Lung (tissue), 17 donors: ENCODE measurements at places on chromosomes 16 and 17. TPM values are rescaled to one million over a fixed set of nuclear protein-coding genes. Genes with fewer than 3 reads are reported as not detected.

Gene EFCAB13
- 21.4 TPM for total RNA-seq

Gene KRTAP2-3
- not detected for total RNA-seq

Gene UNC119
- 34.2 TPM for total RNA-seq

Gene RRAD
- total RNA-seq: 36.0 TPM

Gene CFAP97D1
- 0.06 TPM for total RNA-seq

Gene GUCY2D
- 1.8 TPM for total RNA-seq

Gene MSRB1
- total RNA-seq: 52.1 TPM

Gene TNP2
- not detected for total RNA-seq

GRCh38 chr16:15052747-15053476 lies 3.0 kb downstream of the NTAN1 start:
- peaks cover 13% of the 10 kb centered on the region for H3K4me1 ChIP-seq
- no peak overlapping the region for H3K27ac ChIP-seq
- H3K27me3 ChIP-seq: no peaks in the 10 kb centered on the region
- DNase-seq: no peak
- no peaks in the 10 kb centered on the region for H3K36me3 ChIP-seq

DNA sequence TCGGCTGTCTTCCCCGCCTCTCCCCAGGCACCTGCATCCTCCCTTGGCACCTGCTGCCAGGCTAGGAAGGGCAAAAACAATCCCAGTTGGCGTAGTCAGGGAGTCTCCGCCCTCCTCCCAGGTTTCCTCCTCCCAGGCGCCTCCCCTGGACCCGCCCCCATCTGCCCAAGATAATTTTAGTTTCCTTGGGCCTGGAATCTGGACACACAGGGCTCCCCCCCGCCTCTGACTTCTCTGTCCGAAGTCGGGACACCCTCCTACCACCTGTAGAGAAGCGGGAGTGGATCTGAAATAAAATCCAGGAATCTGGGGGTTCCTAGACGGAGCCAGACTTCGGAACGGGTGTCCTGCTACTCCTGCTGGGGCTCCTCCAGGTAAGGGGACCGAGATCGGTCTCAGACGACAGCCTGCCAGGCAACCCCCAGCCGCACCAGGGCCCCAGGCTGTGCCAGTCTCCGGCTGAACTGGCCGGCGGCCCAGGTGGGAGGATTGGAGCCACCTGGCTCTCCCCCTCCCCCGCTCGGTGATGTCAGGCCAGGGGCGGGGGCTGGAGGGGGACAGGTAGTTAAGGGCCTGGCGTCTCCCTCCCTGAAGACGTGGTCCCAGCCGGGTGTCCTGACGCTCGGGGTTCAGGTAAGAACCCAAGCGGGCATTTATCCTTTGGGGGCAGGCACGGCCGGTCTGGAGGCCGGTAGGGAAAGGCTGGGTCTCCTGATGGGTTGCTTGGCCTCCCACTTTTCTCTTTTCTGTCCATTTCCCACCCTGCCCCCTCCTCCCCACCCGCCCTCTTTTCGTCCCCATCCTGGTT lies at the start of gene GRB7:
GRB7 (plus strand) TSS at position 179 of the 808 bp plus-strand sequence. CDS start 4,364 bp downstream, outside the sequence.
- H3K4me1 ChIP-seq: peaks cover 2% of the 10 kb centered on the region
- peak within 1 kb of the TSS; percentile 62 for H3K27ac ChIP-seq
- no peaks in the 10 kb centered on the region for H3K36me3 ChIP-seq
- H3K27me3 ChIP-seq: peaks cover 36% of the 10 kb centered on the region
- DNase-seq: peak; percentile 42

DNA sequence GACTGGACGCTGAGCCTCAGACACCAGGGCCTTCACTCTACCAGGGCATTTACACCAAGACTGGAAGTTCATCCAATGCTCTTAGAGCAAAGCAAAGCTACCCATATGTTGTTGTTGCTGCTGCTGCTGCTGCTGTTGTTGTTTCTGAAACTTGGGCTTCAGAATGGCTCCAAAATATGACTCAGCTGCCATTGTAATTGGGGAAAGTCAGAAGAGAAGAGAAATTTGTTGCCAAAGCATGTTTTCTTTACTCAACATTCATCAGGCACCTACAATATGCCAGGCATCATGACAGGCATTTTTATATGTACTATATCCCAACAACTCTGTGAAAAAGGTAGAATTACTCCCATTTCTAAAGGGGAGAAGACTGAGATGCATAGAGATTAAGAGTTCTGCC lies 11.9 kb downstream of the KRT32 start:
- no peak overlapping the region for H3K27ac ChIP-seq
- DNase-seq: no peak

GRCh38 chr16:89890886-89891657 lies 17.7 kb downstream of the TCF25 start:
- no peak overlapping the region for H3K4me3 ChIP-seq
- no peaks in the 10 kb centered on the region for H3K27me3 ChIP-seq
- H3K27ac ChIP-seq: no peak overlapping the region
- peaks cover 20% of the 10 kb centered on the region for H3K36me3 ChIP-seq

DNA sequence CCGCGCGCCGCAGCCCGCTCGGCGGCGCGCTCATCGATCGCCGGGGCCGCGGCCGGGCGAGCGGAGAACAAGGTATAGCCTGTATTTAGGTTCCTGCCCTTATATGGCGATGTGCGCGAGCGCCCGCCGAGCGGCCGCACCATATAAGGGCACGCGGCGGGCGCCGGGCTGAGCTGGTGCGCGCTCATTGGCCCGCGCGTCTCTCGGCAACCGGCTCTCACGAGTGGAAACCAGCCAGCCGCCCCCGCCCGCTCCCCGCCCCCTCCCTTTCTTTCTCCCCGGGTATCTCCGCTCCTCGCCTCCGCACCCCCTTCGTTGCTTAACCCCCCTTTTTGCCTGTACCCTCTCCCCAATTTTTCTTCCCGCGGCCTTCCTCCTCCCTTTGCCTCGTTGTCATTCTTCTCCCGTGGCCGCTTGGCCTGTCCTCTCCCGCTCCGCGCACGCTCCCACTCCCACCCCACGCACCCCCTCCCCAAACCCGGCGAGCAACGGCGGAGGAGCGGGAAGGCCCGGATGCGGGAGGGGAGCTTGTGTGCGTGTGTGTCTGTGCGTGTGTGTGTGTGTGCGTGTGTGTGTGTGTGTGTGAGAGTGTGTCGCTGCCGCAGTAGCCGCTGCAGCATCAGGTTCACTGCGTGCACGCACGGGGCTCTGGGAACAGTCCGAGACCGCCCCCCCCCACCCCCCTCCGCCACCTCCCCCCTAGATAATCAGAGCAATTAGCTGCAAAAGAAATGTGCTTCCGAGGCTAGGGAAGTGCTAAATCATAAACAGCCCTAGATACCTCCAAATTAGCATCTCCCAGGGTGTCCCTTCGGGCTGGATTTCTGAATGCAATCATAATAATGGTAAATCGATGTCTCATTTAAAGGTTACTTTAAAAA lies 13.5 kb upstream of the CBX8 start:
- no peak overlapping the region for H3K27ac ChIP-seq
- DNase-seq: peak; percentile 87
- peaks cover 30% of the 10 kb centered on the region for H3K4me1 ChIP-seq

DNA sequence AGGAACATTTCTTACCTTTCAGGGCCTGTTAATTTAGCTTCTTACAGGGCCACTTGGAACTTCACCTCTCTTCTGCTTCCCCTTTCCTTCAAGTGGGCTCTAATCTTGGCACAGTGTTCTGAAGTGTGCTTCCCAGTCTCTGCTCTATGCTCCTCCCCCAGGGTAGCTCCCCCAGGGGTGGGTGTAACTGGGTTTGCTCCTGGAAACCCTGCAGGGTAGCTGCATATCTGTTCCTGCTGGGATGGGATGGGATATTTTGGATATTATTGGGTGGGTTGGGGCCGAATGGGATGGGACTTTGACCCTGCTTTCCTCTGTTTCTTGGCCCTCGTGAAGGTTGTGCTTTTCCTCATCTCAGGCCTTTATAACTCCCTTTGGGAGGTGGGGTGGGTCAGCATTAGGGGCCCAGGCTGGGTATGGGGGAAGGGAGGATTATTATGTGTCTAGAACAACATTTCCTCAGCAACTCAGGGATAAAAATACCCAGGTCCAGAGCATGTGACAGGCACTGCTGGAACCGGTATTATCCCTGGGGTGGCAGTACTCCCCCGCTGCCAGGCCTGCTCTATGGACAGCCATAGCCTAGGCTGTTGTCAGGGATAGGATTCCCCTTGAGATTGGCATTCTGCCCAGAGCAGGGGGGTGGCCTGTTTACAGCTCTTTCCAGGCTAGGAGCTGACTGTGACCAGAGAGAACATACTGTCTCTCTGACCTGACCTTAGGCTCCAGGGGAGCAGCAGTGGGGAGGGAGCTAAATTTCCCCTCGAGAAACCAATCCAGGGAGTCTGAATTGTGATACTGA lies 5.0 kb downstream of the NFE2L1 start:
- H3K4me3 ChIP-seq: no peak overlapping the region
- peak overlapping the region; percentile 93 for H3K27ac ChIP-seq
- peak; percentile 69 for DNase-seq
- H3K36me3 ChIP-seq: peaks cover 55% of the 10 kb centered on the region

- H3K4me3 ChIP-seq: peak overlapping the region; percentile 98
- peaks cover 30% of the 10 kb centered on the region for H3K4me1 ChIP-seq
- peak overlapping the region; percentile 90 for H3K27ac ChIP-seq
- H3K27me3 ChIP-seq: no peaks in the 10 kb centered on the region
These were observed 468 bp downstream of the IL4R start for GRCh38 chr16:27314161-27314723.

DNA sequence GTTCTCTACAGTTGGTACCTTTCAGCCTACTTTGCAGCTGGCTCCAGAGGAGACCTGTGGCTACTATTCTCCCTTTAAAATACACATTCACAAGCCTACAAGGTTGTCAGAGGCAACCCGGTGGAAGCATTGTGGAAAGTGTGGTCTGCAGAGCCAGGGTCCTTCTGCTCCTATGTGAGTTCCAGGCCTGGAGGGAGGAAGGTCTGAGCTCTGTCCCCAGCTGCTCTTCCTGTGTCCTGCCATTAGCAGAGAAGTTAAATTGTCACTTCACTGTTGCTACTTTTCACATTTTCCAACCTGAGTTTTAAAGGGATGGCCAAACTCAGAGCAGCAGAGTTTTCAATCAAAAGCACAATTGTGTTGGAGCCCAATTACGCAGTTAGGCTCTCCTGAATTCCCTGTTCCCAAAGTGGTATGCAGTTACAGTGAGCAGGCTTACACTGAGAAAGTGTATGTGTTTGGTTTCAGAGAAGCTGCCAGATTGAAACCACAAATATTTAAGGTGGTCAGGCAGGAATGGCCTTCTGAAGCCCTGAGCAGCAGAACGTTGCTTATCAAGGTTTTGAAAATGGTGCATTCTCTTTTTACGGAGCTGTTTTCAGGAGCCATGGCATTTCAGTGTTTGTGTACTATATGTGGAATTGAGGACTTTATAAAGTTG lies 25.0 kb downstream of the MAP3K3 start:
- peaks cover 13% of the 10 kb centered on the region for H3K36me3 ChIP-seq
- DNase-seq: peak; percentile 35
- peak overlapping the region; percentile 17 for H3K27ac ChIP-seq
- H3K27me3 ChIP-seq: no peaks in the 10 kb centered on the region
- H3K4me3 ChIP-seq: no peak overlapping the region
- H3K4me1 ChIP-seq: no peaks in the 10 kb centered on the region

GRCh38 chr17:75878174-75878998 lies at the start of gene TRIM47:
TRIM47 (minus strand) TSS chr17:75878581; CDS start chr17:75878548, 33 bp downstream.
- H3K4me1 ChIP-seq: peaks cover 25% of the 10 kb centered on the region
- H3K27ac ChIP-seq: peak within 1 kb of the TSS; percentile 94
- H3K27me3 ChIP-seq: no peaks in the 10 kb centered on the region
- H3K4me3 ChIP-seq: peak within 1 kb of the TSS; percentile 58

- no peak overlapping the region for H3K4me3 ChIP-seq
- no peaks in the 10 kb centered on the region for H3K27me3 ChIP-seq
- no peak for DNase-seq
- H3K27ac ChIP-seq: no peak overlapping the region
These were observed 185.7 kb downstream of the IRX5 start for GRCh38 chr16:55116165-55116920.

GRCh38 chr17:79678091-79678735 lies 52.5 kb upstream of the ENPP7 start:
- no peak overlapping the region for H3K27ac ChIP-seq
- DNase-seq: no peak
- no peaks in the 10 kb centered on the region for H3K4me1 ChIP-seq
- H3K4me3 ChIP-seq: no peak overlapping the region
- no peaks in the 10 kb centered on the region for H3K27me3 ChIP-seq
- no peaks in the 10 kb centered on the region for H3K36me3 ChIP-seq
